ENCODE measurements at places on chromosomes 7 and 10. TPM values are rescaled to one million over a fixed set of nuclear protein-coding genes. Genes with fewer than 3 reads are reported as not detected.

Gene SLC29A4
- total RNA-seq: 2.4 TPM

Gene ABCB1
- total RNA-seq: 2.2 TPM

Gene TEX47
- total RNA-seq: not detected

Gene TAX1BP1
- total RNA-seq: 153 TPM

Gene MORN4
- 9.0 TPM for total RNA-seq

Gene HECW1
- total RNA-seq: not detected

Gene ZPBP
- total RNA-seq: not detected

Gene SPOCK2
- 9.2 TPM for total RNA-seq

Gene CD36
- 925 TPM for total RNA-seq

Gene MYO3A
- total RNA-seq: 0.17 TPM

Gene SLC26A3
- not detected for total RNA-seq

Gene CDCA7L
- total RNA-seq: 54.8 TPM

Gene CLRN3
- total RNA-seq: not detected

Gene MMD2
- not detected for total RNA-seq

Gene FAM25A
- total RNA-seq: not detected

Gene PPP1R3C
- 295 TPM for total RNA-seq

Gene PTPRZ1
- 0.38 TPM for total RNA-seq

Gene CYP26A1
- not detected for total RNA-seq

Gene CDK5
- total RNA-seq: 11.3 TPM

Gene MEOX2
- 10.8 TPM for total RNA-seq

Gene CYP2C8
- total RNA-seq: not detected

Gene CALHM2
- 8.1 TPM for total RNA-seq

Gene CCDC146
- 7.2 TPM for total RNA-seq

Gene TMEM130
- total RNA-seq: 0.29 TPM

Gene C7orf33
- total RNA-seq: not detected

Gene TMEM225B
- not detected for total RNA-seq

Gene GIMAP5
- total RNA-seq: 8.4 TPM

Gene TRPV6
- not detected for total RNA-seq

Gene AGBL3
- total RNA-seq: 1.3 TPM

Gene ABCB4
- total RNA-seq: 6.9 TPM

Gene HMX3
- total RNA-seq: not detected

Gene UNCX
- not detected for total RNA-seq

Gene ZWINT
- total RNA-seq: 2.2 TPM

Gene ACSL5
- total RNA-seq: 4.5 TPM

Gene TCAF2
- total RNA-seq: 0.47 TPM

Gene WIPF3
- 8.8 TPM for total RNA-seq

Gene RAPGEF5
- 13.5 TPM for total RNA-seq

Gene NXPH1
- not detected for total RNA-seq

Gene KIAA1217
- 41.5 TPM for total RNA-seq

Gene NUTM2A
- total RNA-seq: 3.4 TPM

Gene LRRC18
- total RNA-seq: not detected

Gene SYCE1
- not detected for total RNA-seq

Gene CNTNAP2
- total RNA-seq: 0.15 TPM

Gene C10orf53
- total RNA-seq: not detected

Gene GET4
- total RNA-seq: 25.0 TPM
